ENCODE measurements at places on chromosomes 3 and 15.
A peak's percentile ranks its signal among the peaks of the same experiment; 100 is the strongest.

GRCh38 chr3:152399374-152399773 is 130.6 kb downstream of the MBNL1 start:
- no peak for DNase-seq

DNA sequence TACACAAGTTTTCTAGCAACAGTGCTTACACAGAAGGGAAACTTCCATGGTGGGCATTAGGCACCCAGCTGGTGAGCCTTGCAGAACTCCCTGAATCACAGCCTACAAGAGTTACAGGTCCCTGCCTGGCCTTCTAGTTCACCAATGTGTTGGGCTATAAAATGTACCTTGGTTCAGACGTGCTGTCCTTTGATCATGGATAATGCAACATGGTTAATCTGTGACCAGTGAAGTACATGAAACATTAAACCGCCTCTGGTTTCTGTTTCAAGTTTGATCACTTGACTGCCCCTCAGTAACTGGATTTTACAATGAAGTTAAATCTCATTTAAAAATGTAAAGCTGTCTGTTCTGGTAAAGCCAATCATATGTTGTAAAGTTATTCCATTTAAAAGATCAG is 51.8 kb downstream of the FMN1 start:
- no peak for DNase-seq

DNA sequence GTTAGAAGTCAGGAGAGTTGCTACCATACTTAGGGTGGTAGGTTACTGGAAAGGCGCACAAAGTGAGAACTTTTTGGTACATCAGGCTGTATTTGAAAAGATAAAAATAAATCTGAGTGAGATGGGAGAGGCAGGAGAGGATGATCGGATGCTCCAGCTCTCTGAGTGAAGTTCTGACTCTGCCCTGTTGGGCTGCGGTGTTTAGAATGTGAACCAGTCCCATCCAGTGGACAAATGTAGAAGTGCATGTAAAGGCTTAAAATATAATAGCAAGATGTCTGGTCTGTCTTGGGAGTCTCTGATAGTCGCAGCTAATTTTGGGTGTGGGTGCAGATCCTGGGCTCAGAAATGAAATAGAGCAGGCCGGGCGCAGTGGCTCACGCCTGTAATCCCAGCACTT is 30.4 kb downstream of the ACKR2 start:
- DNase-seq, result peak; percentile 79

GRCh38 chr3:112373924-112374323 is 41.0 kb downstream of the CD200 start:
- no peak for DNase-seq

DNA sequence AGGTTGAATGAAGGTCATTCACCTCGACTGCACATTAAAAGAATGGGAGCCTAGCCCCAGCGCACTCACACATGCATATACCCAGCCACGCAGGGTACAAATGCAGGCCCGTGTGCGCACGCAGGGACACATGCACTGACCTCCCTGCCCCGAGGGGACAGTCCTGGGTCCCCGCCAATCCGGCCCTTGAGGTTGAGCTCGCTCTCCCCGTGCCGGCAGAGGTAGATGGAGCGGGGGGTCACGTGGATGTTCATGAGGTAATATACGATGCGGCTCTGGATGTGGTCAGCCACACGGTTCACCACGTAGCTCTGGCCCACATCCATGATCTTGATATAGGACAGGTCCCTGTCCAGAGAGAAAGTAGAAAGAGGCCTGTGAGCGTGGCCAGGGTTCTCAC is 20.5 kb downstream of the PFKFB4 start:
- no peak for DNase-seq

GRCh38 chr15:92662762-92663161 is 7.2 kb upstream of the FAM174B start:
- DNase-seq, result no peak

All from COLO829 (cell line).